Tibial artery (tissue), 4 donors: ENCODE measurements at places on chromosomes 6 and 20.
A peak's percentile ranks its signal among the peaks of the same experiment; 100 is the strongest.

DNA sequence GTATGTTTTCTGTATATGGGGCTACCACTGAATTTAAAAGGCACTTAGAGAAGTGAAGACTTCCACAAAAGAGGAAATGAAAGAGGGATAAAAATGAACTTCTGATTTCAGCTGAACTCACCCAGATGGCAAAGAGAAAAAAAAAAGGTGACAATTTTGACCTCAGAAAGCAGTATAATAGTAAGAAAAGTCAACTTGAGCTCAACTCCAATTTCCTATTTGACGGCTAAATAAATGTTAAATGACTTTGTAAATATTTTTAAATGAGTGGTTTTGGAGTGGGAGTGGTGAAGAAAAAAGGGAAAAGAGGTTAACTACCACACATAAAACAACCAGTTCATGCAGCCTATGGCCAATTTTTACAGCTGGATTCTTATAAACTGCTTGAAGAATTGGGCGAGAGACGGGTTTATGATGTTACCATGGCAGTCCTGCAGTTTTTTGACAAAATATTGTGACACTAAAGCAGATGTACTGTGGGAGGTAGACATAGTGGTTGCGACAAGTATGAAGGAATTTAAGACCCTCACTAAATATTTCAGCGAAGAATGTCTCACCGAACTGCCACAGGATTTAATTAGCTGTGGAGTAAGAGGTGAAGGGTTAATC lies 49.8 kb upstream of the ADTRP start:
- no peak for DNase-seq

DNA sequence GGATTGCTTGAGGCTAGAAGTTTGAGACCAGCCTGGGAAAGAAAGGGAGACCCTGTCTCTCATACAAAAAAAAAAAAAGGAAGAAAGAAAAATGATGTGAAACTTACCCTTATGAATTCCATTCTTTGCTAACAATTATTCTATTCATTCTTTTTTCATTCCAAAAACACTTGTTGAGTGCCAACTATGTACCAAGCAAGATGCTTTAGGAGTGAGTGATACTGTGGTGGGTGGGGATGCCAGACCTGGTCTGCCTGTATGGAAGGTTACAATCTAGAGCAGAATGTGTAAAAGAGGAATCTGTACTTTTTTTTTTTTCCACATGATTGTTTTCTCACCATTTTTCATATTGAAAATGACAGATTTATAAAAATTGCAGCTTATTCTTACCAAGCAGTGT lies 73.8 kb upstream of the TULP1 start:
- DNase-seq: no peak

GRCh38 chr6:77034161-77034560 lies 429.1 kb downstream of the HTR1B start:
- no peak for DNase-seq

DNA sequence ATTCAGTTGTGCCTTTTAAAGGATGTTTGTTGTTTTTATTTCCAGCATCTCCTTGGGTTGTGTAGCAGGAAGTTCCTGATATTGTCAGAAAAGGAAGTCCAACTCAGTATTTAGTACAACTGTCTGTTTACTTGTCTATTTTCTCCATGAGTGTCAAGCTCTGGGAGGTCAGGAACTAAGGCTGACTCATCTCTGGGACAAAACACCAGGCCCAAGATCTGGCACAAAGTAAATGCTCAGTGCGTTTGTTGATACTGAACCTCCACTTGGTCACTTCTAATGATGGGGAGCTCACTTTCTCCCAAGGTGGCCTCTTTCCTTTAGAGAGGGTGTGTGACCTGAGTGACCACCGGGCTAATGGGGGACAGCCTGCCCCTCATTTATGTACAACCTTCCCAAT lies 12.6 kb upstream of the PIGU start:
- no peak for DNase-seq

DNA sequence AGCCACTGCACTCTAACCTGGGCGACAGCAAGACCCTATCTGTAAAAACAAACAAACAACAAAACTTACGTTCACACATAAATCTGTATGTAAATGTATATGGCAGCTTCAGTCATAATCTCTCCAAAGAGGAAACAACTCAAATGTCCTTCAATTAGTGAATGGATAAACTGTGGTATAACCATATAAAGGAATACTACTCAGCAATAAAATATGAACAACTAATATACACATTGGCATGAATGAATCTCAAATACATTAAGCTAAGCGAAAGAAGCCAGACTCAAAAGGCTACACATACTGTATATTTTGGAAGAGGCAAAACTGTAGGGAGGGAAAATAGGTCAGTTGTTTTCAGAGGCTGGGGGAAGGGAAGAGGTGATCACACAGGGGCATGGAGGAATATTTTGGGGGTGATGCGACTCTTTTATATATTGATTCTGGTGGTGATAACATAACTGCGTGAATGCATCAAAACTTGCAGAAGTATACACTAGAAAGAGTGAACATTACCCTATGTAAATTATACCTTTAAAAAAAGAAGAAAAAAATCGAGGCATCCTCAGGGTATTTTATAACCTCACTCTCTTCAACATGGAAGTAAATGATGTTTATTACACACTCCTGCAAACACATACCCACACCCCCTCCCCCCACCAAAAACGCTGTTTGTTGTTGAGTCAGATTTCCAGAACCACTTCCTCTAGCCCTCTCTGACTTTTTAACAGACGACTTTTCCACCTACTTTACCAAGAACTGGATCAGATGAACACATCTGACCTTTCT lies 115.2 kb upstream of the RNF24 start:
- no peak for DNase-seq

DNA sequence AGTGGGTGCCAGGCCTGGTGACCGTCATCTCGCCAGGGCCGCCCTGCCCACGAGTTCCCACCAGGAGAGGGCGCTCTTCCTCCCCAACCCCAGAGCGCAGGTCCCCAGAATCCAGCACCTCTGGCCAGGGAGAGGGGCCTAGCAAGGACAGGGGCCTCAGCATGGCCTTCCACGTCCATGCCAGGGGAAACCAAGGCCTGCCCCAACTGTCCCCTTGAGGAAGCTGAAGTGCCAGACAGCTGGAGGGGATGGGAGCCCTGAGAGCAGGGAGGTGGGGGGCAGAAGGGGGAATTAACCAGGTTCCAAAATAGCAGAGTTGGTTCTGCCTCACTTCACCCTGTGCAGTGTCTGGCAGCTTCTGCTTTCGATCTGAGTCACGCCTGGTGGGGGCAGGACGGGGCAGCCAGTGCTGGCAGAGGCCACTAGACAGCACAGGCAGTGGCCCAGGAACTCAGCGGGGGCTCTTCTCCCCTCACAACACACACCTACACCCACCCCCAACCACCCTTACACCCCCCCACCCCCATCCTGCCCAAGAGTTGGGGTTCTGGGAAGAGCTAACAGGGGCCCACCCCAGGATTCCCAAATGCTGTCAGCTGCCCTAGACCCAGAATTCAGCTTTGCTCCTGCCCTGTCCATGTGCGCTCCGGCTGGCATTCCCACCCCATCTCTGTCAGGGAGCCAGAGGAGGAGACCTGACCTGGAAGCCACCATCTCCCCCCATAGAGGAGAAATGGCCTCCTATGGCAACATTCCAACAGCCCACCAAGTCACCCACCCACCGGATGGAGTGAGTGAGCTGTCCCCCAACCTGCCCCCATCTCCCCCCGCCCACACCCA lies 29.2 kb downstream of the TFEB start:
- peak; percentile 95 for DNase-seq

DNA sequence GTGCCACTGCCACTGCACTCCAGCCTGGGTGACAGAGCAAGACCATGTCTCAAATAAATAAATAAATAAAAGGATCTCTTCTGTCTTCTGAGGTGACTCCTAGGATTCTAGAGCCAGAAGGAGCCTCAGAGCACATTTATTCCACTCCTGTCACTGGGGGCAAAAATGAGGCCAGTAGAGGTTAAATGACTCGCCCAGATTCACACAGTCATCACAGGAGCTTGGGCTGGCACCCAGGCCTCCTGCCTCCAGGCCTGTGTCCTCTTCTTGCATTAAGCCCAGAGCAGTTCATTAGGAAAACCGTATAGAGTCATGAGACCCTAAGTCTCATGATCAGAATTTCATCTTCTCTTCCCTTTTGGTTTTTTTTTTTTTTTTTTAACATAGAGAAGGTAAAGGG lies 243.3 kb downstream of the NRN1 start:
- no peak for DNase-seq

GRCh38 chr6:4924661-4925271 lies 79.1 kb downstream of the RPP40 start:
- no peak for DNase-seq

- DNase-seq: peak; percentile 9
Measured at GRCh38 chr20:25054995-25055629, 2.8 kb downstream of the ACSS1 start.

- DNase-seq: no peak
Measured at GRCh38 chr20:3515379-3516170, 44.8 kb downstream of the ATRN start.

- DNase-seq: no peak
Measured at GRCh38 chr20:1491860-1492642, 831 bp upstream of the SIRPB2 start.

DNA sequence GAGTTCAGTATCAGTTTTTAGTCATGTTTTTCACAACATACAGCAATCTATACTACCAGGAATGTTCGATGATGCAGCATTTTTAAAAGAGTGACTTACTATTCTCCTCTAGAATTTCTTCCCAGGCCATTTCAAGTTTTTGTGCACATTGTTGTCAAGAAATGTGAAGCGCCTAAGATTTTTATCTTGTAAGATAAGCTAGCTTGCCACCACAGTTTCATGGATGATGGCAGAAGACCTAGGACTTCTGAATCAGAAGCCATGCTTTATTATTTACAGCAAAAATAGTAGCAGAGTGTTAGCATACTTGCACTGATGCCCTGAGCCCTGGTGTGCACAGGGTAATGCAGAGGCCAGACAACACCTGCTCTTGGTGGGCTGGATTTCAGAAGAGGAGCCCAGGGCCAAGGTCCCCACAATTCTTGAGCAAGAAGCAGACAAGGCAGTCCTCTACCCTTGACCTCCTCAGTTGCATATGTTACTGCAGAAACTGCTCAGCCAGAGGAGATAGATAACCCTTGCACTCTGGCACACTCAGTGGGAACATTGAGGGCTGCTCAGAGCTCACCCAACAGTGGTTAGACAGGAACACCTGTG lies 99.2 kb downstream of the QKI start:
- DNase-seq: no peak

DNA sequence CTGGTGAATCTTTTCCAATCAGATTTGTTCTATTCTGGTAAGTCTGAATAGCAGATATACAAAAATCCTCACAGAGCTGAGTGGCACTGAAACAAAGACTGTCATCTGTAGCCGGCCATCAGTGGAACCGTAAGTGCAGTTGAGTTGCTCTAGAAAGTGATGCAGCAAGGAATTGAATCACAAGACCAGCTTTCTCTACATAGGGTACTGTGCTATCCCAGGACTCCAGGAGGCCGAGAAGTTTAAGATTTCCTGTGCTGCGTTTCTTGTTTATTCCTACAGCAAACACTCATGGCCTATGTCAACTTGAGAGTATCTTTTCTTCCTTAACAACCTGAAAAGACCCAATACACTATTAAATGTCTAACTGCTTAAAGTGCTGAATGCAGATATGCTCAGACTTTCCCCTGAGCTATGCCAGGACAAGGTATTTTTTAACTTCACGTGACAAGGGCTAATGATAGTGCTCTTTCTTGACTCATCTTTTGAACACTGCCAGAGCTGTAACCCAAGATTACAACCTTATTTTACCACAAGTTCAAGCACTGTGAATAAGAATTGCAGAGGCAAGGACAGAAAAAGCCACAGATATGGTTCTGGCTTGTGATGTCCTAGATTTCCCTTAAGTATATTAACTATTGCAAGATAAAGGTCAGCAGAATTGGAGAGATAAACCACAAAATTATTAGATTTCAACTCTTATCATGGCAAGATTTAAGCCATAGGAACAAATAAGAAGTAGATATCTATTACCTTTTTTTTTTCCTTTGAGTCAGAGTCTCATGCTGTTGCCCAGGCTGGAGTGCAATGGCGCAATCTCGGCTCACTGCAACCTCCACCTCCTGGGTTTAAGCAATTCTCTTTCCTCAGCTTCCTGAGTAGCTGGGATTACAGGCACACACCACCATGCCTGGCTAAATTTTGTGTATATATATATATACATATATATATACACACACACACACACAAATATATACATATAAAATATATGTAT lies 71.6 kb downstream of the GJA1 start:
- DNase-seq: no peak
